Activated CD4-positive, alpha-beta T cell treated with anti-CD3 and anti-CD28 coated beads for 48 hours (primary cell): ENCODE measurements at places on chromosomes 6 and 20.

- no peak for DNase-seq
Measured at GRCh38 chr20:53751620-53752318, 158.1 kb upstream of the ZNF217 start.

GRCh38 chr6:11538819-11539468 lies 1.4 kb downstream of the TMEM170B start:
- no peak for DNase-seq

GRCh38 chr6:10847684-10848083 lies 9.3 kb upstream of the MAK start:
- DNase-seq: no peak

GRCh38 chr6:46486181-46486580 lies 5.1 kb downstream of the RCAN2 start:
- no peak for DNase-seq

DNA sequence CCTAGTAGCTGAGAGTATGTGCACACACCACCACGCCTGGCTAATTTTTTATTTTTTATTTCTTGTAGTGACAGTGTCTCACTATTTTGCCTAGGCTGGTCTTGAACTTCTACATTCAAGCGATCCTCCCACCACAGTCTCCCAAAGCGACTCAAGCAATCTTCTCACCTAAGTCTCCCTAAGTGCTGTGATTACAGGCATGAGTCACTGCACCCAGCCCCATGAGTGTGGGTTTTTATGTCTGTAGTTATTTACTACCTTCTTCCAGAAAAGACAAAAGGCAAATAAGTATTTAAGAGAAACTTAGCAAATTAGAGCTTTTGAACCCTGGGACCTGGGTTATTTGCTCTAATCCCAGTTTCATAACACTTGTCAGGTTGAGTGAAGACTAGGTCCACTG lies 92.3 kb upstream of the HCRTR2 start:
- no peak for DNase-seq

DNA sequence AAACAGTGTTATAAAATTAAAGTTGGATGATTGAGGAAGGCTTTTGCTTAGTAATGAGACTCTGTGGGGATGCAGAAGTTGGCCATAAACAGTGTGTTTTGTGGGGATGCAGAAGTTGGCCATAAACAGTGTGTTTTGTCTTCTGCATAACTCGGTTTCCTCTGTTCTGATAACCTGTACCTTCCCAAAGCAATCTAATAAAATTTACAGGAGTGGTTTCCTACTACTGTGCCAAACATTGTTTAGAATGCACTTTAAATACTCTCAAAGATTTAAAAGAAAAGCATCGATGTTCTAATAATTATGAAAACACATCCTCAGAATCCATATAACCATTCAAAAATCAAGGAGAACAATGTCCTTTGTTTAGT lies 36.9 kb upstream of the SIRT5 start:
- no peak for DNase-seq

GRCh38 chr6:71246596-71246995 lies 42.0 kb upstream of the OGFRL1 start:
- DNase-seq: no peak

GRCh38 chr20:13216533-13216932 lies 4.5 kb upstream of the ISM1 start:
- DNase-seq: no peak
